GM13976 (cell line): ENCODE measurements at places on chromosomes 11 and 22.

GRCh38 chr11:73946798-73947458 lies 3.9 kb upstream of the DNAJB13 start:
- DNase-seq = no peak

DNA sequence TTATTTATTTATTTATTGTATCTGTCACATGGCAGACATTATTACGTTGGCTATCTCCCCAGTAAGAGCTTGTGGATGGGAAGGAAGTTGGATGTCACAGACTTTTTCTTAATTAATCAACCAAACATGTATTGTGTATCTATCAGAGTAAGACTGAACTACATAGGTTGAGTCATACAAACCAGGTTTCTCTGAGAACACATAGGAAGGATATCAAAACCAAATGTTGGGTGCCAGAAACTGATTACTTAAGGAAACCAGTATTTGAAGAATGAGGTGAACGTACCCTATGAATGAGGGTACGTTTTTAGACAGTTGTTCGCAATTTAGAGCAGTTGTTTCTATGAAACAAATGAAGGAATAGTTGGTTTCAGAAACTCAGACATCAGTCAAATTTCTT lies 136.4 kb downstream of the SLC17A6 start:
- DNase-seq = no peak

DNA sequence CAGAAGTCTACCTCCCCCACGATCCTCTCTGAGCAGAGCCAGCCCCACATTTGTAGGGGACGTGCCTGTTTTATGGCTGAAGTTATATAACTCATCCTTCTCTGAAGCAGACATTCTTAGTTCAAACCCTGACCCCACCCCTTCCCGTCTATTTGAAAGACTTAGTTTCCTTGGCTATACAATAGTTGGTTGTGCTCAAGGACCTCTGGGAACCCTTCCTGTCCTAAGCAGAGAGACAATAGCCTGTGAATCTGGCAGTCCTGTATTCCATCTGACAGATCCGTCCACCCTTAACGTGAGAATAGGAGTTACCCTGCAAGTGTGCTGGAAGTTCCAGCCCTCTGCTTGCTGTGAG lies 75.2 kb downstream of the MN1 start:
- no peak for DNase-seq

GRCh38 chr11:128670631-128671030 lies 23.2 kb upstream of the FLI1 start:
- no peak for DNase-seq

GRCh38 chr22:40043081-40043480 lies 48.3 kb downstream of the FAM83F start:
- DNase-seq = no peak

DNA sequence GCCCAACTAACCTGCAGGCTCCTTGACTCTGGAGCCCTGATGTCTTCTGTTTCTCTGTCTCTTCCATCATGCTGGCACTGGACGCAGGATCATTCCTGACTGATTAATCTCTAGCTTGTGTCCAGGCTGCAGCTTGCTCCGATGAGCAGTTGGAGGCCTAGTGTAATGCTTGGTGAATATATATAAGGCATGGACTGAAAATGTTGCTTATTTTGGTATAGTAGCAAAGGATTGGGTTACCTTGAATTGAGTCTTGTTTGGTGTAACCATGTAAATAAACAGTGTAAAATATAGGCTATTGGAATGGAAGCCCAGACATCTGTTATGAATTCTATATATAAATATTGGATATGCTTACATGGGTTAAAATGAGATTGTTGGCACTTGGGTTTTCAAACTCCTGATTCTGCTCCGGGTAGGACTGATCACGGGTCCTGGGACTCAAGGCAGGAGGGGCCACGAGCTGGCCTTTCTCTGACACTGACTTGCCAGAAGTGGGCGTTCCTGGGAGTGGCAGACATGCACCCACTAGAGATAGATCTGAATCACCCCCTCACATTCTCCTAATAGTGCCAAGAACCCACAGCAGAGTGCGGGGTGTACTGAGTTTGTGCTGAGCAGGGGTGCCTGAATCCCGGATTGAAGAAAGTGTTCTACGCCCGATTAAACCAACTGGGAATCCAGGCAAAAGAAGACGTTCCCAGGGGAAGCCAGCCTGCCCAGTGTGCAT lies 25.8 kb downstream of the LRP5 start:
- DNase-seq = no peak

DNA sequence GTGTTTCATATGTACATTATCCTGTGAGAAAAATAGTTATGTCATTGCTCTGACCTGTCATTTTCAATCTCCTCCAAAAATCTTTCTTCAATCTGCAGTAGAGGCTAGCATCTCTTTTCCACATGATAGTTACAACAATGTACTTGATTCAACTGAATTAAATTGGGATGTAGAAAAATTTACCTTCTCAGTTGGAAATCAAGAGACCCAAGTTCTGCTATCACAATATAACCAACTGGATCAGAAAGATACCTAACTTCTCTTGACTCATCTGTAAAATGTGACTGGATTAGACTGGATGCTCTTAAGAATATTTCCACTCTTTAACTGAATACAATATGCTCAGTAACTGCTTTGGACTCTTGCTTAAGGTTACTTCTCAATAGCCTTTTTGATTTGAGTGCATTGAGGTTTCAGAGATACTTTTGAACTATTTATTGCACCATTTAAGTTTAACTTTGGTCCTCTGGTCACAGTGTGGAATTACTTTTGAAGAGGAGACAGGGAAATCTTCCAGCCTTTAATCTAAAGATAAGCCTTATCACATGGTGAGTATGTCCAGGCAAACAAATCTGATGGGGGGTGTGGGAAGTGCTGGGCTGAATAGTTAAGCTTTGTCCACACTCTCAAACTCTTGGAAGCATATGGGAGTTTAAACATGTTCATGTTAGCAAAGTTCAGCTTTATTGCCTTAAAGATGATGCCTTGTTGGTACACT lies 82.3 kb downstream of the YAP1 start:
- DNase-seq = no peak

GRCh38 chr11:85540635-85541205 lies 86.4 kb downstream of the DLG2 start:
- no peak for DNase-seq

DNA sequence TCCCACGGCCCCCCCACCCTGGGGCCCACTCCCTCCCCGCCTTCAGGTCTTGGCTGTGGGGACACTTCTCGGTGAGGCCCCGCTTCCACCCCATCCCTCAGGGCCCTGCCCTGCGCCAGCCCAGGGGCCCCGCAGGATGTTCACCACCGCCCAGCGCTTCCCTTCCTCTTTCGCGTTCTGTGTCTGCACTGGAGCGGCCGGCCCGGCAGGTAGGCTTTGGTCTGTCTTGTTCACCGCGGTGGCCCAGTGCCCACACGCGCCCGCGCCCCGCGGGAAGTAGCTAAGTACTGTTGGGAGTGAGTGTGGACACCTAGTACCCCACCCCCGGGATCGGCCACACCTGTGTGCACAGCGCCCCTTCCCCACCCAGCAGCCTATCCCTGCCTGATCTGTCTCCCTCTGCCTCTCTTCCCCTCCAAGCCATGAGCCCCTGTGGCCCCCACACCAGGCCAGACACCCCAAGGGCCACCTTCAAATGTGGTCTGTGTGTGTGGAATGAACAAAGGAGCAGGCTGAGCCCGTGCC lies 85.4 kb downstream of the WNT7B start:
- DNase-seq = no peak

DNA sequence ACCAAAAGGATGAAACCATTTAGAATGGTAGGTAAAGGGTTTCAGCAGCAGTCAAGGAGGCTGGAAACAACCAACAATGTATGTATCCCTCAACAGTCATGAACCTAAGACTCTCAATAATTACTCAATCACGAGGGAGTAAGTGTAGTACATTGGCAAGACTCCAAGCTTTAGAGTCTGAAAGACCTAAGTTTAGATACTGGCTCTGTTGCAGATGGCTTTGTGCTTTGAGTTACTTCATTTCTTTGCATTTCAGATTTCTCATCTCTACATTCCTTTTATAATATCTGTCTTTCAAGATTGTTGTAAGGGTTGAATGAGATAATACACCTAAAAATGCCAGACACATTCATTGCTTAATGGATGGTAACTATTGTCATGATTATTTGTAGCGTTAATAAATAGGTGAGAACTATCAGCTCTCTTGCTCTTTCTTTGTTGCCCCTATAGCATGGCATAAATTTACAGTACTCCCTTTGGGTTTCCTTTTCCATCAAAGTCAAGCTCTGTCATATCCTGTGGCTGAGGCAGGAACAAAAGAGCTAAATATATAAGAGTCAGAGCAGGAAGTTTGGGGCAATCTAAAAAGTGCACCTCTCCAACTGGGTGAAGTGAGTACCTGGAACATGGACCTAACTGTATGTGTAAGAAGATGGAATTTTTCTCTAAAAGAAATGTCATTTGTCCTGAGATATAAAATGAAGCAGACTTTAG lies 228.2 kb upstream of the ZC3H12C start:
- peak; percentile 39 for DNase-seq
